ENCODE measurements at places on chromosomes 4 and X.
A peak's percentile ranks its signal among the peaks of the same experiment; 100 is the strongest.

- DNase-seq, result no peak
Observed at GRCh38 chr4:109947457-109947856, 34.8 kb downstream of the EGF start.

GRCh38 chrX:866441-866990, 235.9 kb downstream of the SHOX start:
- no peak for DNase-seq

GRCh38 chr4:37595875-37596680, 90.1 kb downstream of the RELL1 start:
- DNase-seq, result no peak

DNA sequence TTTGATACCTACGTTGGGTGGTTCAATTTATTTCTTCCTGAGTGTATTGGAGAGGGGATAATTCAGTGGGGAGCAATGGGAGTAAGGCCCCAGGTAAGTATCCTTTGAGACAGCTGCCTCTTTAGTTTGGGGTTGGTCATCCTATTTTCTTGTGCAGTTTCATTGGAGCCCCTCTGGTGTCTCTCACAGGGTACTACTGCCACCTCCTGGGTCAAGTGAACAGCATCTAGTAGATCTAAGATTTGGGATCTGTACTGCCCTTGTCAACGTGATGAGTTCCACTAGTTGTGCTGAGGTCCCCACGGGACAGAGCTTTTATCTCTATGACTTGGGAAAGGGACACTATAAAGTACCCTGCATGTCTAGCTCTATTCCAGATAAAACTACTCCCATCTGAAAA, 80.6 kb downstream of the PBDC1 start:
- DNase-seq, result peak; percentile 32

DNA sequence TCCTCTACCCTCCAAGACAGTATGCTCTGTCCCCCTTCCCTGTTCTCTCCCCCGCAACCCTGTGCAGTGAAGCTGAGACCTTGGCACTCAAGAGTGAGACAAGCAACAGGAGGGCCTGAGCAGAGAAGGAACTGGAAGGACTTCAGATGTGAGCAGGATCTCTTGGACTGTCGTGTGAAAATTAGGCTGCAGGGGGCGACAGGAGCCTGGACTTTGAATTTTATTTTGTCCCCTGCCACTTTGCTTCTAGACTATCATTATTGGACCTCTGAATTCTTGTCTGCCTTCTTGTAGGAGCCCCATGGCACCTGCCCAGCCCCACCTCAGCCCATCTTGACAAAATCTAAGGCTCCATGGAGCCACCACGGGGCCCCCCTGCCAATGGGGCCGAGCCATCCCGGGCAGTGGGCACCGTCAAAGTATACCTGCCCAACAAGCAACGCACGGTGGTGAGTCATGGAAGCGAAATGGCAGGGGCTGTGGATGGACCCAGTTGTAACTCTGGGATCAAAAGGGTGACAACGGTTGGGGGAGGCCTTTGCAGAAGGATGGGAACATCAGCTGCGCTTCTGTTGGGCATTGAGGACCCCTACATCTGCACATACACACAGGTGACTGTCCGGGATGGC, 1.7 kb downstream of the ARAF start:
- no peak for DNase-seq

GRCh38 chrX:24987731-24988130, 28.0 kb downstream of the ARX start:
- DNase-seq, result no peak

DNA sequence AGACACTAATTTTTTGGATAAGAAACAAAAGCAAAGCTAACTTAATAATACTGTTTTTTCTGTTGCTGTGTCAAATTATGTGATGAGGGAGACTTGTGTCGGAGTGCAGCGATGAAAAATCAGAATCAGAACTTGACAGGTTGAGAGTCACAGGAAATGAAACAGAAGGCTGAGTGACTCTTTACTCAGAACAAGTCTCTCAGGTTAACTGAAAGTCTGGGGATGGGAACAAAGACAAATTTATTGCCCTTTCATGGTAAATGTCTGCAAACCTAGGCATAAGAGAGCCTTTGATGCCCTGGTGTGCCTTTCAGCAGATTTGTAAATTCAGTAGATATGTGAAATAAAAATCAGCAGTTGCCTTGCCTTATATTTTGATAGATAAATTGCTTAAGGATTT, 96.0 kb downstream of the ADGRL3 start:
- DNase-seq, result no peak

- peak; percentile 39 for DNase-seq
Observed at GRCh38 chrX:65601530-65602220, 65.8 kb upstream of the MSN start.

DNA sequence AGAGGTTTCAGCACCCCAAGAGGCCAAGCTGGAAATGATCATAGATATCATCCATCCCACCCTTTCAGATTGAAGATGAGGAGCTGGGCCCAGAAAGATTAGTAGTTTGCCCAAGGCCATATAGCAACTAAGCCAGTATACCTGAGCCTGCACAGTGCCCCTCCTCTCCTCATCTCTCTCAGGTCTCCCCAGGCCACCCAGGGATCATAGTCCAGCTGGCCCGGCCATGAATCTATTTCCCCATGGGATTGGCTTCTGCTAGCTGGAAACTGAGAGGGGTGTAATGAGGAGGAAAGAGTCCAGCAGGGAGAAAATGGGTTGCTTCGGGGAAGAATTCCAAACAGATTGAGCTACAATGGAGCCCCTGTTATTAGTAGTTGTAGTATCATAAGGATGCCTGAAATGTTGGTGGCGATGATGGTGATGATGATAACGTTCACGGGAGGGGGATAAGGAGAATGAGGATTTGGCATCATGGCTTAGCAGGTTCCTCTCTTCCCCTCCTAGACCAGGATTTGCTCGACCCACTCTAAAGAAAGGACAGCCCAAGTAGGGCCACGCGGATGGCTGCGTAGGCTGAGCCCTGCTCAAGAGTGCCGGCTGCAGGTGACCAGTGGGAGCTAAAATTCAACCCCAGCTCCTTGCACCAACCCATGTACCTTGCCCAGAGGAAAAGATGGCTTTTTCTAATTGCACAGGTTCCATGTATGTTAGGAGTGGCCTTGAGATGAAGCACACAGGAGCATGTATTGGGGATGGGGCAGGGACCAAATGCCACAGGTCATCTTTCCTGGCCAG, 117.8 kb upstream of the PJA1 start:
- DNase-seq, result no peak

GRCh38 chr4:123939621-123940020, 543.0 kb downstream of the SPRY1 start:
- DNase-seq, result no peak

DNA sequence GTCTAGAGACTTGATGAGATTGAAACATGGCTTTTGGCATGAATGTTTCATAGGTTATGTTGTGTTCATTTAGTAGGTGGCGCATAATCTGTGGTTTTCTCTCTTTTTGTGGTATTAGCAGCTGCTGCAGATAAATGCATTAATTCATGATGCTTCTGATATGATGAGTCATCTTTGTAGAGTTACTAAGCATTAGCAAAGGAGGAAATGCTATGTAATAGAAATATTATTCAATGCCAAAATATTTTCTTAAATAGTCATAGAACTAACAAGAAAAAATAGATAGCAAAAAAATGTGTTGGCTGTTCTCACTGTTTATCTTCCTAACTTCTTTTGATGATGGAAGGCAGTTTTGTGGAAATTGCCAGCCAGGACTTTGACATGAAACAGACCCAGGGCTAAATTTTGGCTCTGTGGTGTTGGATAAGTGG, 3.6 kb downstream of the ZXDB start:
- no peak for DNase-seq

Measured in stimulated activated CD4-positive, alpha-beta T cell treated with anti-CD3 and anti-CD28 coated beads, Interleukin-2, amount 100 ng/mL, for 24 hours (primary cell).